ENCODE measurements at places on chromosomes 7 and 10.

DNA sequence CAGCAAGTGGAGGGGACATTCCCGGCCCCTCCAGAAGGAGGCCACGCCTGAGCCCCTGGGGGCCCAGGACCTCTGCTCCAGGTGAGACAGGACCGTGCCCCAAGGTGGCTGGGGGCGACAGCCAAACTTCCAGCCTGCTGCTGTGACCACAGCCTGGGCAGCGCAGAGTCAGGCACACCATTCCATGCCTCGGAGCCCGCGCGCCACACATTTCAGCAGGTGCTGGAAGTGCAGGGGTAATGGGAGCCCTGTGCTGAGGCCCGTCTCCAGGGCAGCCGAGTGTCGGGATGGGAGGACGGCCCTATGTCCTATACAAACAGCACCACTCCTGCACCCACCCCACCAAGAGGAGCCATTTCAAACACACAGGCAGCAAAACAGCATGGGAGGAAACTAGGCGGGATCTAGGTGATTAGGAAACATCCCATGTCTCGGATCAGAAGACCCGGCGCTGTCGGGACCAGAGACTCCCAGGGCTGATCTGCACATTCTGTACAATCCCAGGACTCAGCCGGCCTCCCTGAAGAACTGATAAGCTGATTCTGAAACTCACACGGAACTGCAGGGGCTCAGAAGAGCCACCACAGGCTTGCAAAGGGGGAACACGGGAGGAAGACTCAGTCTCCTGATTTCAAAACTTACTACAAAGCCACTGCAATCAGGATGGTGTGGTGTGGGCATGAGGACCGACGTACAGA lies 272.3 kb downstream of the ELFN1 start:
- no peak for DNase-seq

DNA sequence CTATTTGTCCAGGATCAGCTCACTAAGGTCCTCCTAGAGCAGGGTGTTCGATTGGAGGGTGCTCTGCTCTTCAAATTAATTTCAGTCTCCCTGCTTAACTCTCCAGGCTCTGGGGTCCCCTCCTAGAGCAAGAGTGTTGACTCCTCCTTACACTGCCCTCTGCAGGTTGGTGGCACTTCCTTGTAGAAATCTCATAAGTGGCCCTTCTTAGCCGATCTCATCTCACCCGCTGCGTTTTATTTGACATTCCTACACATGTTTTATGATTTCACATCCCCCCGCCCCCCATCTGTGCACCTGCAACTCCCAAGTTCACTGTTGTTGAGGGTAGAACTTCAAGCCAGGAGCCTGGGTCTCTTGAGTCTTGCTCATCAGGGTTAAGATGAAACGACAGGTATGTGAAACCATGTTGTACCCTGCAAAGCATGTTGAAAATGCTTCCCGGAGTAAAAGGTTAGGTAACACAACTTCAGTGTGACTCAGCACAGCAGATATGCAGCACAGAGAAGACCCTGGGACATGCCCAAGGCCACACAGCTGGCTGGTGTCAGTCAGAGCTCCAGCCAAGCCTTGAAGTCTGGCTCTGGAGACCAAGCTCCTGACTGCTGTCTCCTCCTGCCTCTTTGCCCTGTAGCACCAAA lies 171.2 kb downstream of the PRKAG2 start:
- peak; percentile 10 for DNase-seq

GRCh38 chr7:6198689-6199595 lies 73.5 kb downstream of the CYTH3 start:
- DNase-seq: no peak

GRCh38 chr7:135263321-135263970 lies 29.8 kb downstream of the STRA8 start:
- no peak for DNase-seq

GRCh38 chr10:103455235-103455634 lies 3.1 kb upstream of the CALHM2 start:
- no peak for DNase-seq

DNA sequence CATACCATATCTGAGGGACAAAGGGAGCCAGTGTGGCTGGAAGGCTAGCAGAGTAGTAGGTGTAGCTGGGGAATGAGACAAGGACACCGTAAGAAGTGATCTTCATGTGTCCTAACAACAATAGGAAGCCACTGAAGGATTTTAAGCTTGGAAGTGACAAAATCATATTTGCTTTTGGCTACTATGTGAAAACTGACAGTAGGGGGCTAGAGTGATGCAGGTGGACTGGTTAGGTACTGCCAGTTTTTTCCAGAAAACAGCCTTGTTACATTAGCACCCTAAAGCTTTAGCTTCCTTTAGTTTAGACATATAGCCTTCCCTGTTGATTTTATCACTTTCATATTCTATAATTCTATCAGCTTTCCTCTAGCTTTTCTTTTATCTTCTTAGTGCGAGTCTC lies 637.1 kb downstream of the ANKRD7 start:
- DNase-seq: no peak

GRCh38 chr10:57506414-57507094 lies 761.1 kb downstream of the IPMK start:
- DNase-seq: no peak

DNA sequence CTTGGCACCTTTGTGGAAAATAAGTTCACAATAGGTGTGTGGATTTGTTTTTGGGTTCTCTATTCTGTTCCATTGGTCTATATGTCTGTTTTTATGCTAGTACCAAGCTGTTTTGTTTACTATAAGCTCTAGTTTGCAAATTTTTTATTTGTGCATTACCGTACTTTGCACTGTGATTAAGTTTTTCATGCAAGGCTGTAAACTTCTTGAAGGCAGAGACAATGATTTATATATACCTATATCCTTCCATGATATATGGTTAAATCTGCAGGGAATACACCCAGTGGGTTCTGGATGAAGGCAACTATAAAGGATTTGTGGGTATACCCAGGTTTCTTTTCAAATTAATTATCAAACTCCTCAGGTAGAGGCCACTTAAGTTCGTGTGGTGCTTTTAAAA lies 91.8 kb upstream of the PDLIM1 start:
- no peak for DNase-seq

- no peak for DNase-seq
These were observed 23.2 kb upstream of the ZNF32 start for GRCh38 chr10:43671659-43672531.

DNA sequence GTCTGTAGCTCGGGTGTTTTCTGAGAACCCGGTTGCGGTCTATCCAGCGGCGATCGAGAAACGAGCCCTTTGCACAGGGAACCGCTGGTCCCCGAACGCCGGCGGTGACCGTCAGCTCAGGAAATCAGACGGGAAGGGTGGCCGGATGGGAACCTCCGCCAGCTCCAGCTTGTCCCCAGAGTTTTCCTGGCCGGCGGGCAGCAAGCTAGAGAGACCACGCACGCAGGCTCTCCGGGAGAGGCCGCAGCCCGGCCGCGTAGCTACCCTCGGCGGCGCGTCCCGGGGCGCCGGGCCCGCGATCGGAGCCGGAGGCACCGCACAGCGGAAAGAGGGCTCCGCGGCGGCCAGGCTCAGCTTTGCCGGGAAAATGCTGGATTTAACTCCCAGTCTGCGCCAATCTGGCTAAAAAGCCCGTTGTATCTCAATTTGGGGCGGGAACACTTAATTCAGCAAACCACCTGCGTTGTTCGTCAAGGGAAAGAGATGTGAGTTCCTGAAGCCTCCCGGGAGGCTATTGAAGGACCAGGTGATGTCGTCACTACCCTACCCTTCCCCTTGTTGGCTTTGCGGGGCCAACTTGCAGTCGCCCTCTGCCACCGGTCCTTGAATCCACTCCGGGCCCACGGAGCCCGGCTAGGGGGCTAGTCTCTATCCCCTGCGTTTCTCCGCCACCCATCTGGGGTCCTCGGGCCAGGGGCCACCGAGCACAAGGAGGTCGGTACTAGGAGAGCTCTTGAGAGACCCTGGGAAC lies 859 bp upstream of the CH25H start:
- DNase-seq: peak; percentile 19

- no peak for DNase-seq
These were observed 62.1 kb downstream of the ABCC2 start for GRCh38 chr10:99844433-99844955.

- no peak for DNase-seq
These were observed 17.4 kb downstream of the SLC13A4 start for GRCh38 chr7:135710417-135711138.

DNA sequence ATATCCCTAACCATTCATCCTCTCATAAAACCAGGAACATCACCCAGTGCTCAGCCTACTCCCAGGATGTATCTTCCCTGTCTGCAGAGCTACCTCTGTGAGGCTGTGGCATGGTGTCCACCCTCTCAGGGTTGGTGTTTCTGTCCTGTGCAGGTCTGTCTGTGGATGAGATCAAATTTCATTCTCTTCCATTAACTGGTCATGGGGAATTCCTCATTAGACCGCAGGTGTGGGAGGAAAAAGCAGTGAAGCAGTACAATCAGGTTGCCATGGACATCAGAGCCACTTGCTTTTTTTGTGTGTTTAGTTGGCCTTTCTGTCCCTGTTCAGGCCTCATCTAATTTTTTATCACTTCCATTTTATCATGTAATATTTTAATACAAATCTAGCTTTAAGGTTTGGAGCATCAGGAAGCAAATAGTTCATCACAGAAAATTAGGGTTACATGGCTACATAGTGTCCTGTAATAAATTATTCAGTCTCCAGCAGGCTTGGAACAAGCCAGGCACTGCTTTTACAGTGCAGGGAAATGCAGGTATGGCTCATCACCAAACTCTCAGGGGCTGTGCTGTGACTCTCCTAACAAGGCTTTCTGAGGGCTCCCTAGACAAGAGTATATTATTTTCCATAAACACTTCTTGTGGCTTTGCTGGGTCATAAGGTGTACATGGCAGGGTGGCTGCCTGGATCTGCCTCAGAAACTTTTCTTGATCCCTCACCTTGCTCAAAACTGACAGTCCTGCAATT lies 594.9 kb upstream of the IGFBP3 start:
- DNase-seq: no peak

- no peak for DNase-seq
These were observed 192.7 kb upstream of the SVIL start for GRCh38 chr10:29827512-29827911.

DNA sequence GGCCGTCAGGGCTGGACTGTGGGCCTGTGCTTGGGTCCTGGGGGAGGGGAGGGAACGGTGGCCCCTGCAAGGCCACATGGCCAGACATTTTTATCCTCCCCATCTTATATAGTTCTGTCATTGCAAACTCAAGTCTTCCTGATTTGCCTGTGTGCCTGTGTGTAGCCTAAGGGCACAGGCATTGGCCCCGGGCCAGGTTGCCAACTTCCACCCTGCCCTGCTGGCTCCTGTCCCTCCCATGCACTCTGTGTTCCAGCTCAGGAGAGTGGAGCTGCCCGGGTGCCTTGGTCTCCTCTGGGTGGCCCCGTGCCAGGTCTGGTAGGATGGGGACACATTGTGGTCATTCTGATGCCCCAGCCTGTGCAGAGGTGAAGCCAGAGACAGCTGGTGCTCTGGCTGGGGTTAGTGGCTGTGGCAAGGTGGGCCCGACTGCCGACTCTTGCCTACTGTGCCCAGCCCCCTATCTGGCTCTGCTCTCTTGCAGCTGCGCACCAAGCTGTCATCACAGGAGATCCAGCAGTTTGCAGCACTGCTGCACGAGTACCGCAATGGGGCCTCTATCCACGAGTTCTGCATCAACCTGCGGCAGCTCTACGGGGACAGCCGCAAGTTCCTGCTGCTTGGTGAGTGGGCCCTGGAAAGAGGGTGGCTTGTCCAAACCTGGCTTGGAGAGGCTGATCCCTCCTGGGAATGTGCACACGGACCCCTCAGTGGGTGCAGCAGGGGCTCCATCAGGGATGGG lies 14.8 kb downstream of the NACAD start:
- DNase-seq: no peak

- DNase-seq: no peak
These were observed 302.6 kb downstream of the KLF6 start for GRCh38 chr10:3482200-3482993.

- DNase-seq: no peak
These were observed 38.4 kb downstream of the ATXN7L1 start for GRCh38 chr7:105837765-105838626.

DNA sequence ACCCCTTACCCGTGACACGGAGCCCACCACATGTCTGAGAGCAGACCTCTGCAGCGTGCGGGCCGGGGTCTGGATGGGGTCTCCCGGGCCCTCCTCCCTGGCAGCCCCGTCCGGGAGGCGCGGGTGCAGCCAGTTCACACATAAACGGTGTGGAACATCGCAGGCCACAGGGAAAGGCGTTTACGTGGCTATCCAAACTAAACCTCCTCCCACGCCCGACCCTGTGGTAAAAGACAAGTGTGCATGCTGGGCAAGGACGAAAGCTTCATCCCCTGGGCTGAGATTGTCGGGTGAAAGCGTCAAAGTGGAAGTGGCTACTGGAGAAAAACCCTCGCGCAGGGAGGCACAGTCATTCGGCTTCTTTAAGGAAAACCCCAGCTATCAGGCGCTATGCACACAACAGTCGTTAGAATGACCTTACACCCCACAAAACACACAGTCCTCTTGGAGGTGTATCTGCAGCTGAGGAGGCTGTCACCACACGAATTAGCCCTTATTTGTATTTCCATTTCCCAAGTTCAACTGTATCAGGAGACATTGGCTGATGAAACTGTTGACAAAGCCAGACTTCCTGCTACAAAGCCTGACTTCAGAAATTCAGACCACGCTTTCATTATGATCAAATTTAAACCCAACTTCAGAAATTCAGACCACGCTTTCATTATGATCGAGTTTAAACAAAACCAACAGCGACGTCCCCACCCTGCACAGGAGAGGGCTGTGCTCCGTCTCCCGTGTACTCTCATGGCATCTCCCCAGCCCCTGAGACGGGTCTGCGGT lies 15.3 kb downstream of the GPER1 start:
- DNase-seq: no peak

DNA sequence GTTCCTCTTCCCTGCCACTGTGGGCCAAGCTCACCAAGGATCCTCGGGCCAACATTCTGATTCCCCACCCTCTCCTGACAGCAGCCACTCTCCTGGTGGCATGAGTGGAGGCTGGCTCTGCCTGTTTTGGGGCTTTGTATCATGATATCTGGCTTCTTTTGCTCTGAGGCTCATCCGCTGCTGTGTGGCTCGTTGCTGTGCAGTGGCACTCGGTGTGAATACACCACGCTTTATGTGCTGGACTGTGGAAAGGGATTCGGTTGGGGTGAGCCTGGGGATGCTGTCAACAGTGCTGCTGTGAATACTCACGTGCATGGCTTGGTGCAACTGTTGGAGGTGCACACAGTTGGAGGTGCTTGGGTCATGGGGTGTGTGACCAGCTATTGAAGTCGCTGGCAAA lies 208.5 kb downstream of the COBL start:
- no peak for DNase-seq

DNA sequence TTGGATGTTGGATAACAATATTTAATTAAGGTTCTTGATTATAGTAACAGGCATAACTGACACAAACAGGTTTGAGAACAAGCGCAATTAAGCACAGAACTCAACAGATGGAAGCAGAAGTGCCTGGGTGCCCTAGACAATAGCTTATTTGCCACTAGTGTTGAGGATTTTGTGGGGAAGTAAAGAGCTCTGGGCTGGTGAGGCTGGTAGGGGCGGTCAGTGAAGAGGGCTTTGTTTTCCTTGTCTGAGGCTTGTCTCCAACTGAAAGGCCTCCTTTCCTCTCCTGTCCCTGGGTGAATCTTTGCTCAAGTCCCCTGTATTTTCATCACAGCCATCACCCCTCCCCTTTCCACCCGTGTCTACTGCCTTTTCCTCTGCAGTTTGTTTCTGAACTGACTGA lies 104.6 kb downstream of the KAT6B start:
- no peak for DNase-seq

GRCh38 chr10:46540412-46541016 lies 15.9 kb downstream of the GPRIN2 start:
- no peak for DNase-seq

Data from stimulated activated CD4-positive, alpha-beta T cell treated with anti-CD3 and anti-CD28 coated beads, Interleukin-4, amount 100 ng/mL, for 1 hour (primary cell).